ENCODE measurements at places on chromosomes 2 and 18.

- no peak for DNase-seq
Measured at GRCh38 chr2:28997237-28997846, 16.2 kb downstream of the TOGARAM2 start.

DNA sequence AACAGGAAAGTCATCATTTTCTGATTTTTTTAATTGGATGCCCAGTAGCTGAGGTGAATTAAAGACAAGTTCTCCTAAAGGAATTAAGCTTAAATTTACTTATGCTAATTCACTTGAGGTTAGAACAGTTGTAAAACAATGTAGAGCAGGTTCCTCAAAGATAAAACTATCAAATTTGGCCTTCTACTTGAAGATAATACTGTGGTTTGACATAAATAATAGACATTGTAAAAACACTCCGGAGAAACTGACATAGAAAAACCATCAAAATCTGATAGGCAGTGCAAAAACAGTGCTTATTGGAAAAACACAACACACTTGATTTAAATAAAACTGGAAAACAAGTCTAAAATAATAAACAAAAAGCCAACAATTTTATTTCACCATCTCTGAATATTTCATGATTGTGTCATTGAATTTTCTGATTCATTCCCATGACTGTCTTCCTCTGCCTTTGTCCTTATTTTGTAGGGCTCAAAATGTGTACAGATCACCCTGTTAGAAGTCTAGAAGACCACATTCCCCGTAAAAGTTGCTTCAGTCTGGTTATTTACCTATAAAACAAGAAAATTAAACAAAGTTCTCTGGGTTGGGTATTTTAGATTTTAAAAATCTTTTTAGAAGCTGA, 28.3 kb upstream of the SLC40A1 start:
- DNase-seq = no peak

DNA sequence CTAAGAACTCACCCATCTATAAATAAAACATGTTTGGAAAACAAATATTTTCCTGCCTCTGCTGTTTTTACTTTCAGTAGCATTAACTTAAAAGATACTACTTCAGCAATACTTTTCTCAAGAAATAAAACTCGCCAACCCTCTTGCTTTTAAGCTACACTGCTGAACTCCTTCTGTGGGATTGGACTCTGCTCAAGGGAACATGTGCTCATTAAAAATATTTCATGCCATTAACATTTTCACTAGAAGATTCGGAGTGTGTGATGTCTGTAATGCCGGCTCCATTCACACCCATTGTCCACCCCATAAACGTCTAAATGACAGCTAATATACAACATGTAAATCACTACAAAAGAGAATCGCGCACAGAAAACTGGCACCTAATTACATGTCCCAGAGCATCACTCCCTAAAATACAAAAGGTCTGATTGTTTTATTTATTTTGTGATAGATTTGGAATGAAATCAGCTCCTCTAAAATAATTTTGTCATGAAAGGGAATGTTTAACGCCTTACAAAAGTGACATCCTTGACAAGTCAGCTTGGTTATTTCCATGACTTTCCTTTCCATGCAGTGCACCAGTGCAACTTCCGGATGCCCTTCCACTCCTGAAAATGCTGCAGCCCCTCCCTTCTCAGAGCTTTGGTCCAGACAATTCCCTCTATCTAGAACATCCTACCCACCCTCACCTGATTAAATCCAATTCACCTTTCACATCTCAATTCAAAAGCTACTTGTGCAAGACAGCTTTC, 73.1 kb downstream of the ANKRD44 start:
- DNase-seq = no peak

- peak; percentile 75 for DNase-seq
Measured at GRCh38 chr2:38462121-38462661, 85.1 kb upstream of the ATL2 start.

DNA sequence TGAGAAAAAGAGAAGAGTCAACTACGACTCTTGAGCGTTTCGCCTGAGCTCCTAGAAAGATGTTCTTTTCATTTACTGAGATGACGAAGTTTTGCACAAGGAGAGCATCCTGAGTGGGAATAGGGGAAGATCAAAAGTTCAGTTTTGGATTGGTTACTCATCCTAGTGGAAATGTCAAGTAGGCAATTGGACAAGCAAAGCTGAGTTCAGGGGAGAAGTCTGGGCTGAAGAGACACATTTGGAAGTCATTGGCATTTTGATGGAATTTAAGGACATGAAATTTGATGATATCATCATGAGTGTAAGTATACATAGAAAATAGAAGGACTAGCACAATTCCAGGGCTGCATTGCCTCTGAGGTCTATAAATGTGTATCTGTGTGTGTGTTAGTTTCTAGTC, 416.6 kb downstream of the RAD51AP2 start:
- no peak for DNase-seq

DNA sequence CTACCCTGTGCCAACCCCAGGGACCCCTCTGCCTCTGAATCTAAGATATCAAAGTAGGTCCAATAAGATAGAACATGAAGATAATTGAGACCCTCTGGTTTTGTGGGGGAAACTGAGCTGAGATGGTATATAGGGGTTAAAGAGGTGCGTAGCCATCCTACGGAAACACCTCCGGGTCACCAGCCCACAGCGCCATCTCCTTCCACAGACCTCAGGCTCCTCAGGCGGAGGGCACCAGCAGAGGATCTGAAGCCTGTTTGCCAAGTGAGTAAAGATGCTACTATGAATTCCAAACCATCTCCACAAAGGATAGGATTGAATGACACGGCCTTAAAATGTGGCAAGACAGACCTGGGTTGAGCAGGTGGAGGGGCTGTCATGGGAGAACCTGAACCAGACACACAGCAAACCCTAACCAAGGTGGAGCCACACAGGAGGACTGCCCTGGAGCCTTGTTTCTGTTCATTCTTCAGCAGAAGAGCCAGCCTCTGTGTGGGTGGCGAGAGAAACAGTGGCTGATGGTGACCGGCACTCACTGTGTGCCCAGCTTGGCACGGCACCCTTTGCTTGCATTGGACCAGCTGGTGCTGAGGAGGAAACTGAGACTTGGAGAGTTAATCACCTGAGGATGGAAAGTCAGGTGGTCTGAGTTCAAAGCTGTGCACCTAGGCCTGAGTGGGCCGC, 10.2 kb downstream of the GBX2 start:
- DNase-seq = no peak

GRCh38 chr2:129914538-129915302, 64.7 kb upstream of the RAB6C start:
- DNase-seq = no peak

DNA sequence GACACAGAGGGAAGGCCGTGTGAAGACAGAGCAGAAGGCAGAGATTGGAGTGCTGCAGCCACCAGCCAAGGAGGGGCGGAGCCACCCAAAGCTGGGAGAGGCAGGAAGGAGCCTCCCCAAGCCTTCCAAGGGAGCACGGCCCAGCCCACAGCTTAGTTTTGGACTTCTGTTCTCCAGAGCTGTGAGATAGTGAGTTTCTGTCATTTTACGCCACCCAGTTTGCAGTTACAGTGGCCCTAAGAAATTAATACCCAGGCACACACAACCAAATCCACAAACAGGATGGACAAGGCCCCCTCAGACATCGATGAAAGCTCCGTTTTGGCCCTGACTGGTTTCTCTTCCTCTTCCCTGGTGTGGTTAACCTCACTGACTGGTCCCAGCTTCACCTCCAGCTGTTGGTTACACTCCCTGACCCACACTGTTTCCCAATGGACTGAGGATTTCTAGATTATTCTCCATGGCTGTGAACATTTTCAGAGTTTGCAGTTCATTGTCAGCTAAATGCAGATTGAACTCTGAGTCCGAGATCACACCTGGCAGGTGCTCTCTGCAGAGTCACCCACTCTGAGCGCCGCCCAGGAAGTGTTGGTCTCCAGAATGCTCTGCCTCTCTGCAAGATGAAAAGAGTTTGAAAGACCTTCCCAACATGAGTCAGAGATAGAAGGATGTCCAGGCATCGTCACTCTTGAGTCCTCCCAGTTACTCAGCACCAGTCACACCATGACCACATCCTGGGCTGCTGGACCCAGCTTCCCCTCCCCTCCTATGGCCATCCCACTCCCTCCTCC, 100.2 kb downstream of the TWIST2 start:
- no peak for DNase-seq

DNA sequence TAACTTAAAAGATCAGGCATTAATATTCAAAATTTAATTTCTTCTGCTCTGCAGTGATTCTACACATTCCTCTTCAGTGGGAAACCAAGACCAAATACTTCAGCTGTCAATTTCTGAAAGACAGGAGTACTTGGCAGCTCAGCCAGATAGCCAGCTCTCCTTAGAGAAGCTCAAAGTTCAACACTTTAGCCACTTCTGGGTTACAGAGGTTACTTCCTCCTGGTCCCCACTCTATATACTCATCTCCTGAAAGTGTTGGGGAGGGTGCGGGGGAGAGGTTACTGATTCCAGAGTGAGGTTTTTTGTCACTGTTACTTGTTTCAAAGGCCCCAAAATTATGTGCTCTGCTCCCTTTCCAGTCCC, 4.1 kb downstream of the CYTIP start:
- DNase-seq = no peak

DNA sequence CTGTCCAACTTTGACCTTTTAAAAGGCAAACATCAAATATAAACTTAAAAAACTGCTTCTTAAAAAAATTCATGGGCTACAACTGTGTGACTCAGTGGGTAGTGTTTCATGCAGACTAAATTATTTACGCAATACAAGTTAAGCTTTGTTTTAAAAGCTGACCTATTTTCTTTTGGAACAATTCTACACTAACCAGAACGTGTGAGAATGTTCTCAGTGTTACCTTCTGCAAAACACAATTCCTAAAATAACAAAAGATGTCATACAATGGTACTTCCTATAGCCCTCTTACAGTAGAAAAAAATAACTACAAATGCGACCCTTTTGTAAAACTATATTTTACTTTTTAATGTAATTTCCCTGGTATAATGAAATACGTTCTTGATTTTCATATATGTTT, 793.8 kb upstream of the FSHR start:
- no peak for DNase-seq

DNA sequence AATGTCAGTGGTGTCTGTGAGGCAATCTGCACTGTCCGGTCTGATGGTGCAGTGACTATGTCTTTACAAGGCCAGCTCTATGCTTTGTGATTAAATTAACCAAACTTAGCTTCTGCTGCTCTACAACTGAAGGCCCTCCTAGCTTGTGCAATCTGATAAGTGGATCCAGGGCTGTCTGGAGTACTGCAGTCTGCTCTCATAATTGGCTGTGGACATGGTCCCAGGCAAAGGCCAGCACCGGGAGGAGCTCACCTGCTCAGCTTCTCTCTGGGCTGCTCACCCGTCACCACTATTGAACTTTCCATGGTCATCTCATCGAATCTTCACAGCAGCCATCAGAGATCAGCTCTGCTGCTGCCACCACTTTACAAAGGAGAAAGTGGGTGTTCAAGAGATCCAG, 13.0 kb upstream of the APCDD1 start:
- no peak for DNase-seq

GRCh38 chr2:112001136-112001715, 53.8 kb upstream of the TMEM87B start:
- DNase-seq = no peak

- DNase-seq = no peak
Measured at GRCh38 chr2:217667512-217667911, 335.3 kb downstream of the TNS1 start.

DNA sequence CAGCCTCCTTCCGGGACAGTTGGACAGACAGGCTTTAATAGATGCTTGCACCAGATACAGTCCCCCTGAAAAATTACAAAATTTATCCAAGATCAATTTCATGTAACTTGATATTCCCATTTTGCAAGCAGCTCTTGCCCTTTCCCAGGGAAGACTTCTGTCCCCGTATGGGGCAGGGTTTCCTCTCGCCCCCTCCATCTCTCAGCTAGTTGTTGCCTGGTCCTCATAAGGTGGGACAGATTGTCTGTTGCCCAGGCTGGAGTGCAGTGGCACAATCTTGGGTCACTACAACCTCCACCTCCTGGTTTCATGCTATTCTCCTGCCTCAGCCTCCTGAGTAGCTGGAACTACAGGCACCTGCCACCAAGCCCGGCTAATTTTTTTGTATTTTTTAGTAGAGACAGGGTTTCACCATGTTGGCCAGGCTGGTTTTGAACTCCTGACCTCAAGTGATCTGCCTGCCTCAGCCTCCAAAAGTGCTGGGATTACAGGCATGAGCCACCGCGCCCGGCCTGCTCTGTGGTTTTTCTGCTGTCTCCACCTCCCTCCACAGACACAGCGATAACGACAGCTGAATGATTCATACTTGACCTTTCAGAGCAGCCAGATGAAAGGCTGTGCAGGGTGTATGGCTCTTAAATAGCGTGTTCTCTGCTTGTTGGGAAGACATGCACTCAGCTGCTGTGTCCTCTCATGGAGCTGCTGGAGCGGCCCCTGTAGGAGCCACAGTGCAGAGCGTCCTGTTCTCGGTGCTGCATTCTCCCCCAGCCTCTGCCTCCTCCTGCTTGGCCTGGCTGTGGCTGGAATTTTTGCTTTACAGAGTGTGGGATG, 61.4 kb downstream of the TTC39C start:
- DNase-seq = peak; percentile 39

DNA sequence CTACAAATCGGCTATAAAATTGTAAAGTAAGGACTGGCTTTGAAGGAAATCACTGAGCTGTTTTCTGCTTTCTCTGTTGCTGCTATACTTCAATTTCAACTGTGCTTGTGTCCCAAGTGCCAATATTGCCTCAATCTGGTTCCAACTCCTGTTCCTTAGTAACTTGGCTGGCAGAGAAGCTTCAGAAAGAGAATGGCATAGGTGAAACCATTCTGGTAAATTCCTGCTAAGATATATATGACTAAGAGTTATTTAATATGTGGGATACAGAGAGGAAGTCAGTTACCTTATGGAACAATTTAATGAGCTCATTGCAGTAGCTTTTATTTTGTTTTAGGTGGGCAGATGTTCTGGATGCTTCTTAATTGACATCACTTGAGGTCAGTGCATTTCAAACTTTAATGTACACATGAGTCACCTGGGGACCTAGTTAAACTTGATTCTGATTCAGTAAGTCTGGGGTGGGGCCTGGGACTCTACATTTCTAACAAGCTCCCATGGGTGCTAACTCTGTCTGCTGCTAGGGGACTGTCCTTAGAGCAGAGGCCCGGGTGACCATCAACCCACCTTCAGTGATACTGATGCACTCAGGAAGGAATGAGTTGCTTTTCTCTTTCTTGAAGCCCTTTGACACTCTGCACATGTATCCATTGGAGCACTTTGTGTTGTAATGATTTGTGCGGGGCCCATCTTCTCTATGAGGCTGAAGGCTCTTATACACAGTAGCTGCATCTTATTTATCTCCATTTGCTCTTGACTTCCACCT, 47.6 kb downstream of the LIPG start:
- DNase-seq = no peak

GRCh38 chr2:199985625-199986207, 30.3 kb downstream of the MAIP1 start:
- DNase-seq = peak; percentile 31

DNA sequence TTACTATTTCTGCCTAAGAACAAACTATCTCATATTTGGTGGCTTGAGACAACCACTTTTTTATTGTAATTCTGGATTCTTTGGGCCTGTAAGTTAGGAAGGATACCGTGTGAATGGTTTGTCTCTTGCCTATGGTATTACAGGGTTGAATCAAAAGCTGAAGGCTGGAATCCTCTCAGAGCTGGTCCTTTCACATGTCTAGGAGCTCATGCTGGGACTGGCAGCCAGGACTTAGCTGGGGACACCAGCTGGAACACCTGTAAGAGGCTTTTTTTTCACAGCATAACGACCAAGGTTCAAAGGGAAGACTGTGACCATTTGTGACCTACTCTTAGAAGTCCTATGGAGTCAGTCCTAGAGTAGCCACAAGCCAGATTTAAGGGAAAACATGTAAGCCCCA, 226.3 kb downstream of the ZNF804A start:
- no peak for DNase-seq

GRCh38 chr2:8684540-8684877, 2.7 kb downstream of the ID2 start:
- DNase-seq = no peak

GRCh38 chr18:35713545-35713944, 132.0 kb downstream of the GALNT1 start:
- no peak for DNase-seq

All from brain pericyte (primary cell).